Midbrain (tissue), 1 donor: ENCODE measurements at places on chromosomes 7 and 10.
A peak's percentile ranks its signal among the peaks of the same experiment; 100 is the strongest.

DNA sequence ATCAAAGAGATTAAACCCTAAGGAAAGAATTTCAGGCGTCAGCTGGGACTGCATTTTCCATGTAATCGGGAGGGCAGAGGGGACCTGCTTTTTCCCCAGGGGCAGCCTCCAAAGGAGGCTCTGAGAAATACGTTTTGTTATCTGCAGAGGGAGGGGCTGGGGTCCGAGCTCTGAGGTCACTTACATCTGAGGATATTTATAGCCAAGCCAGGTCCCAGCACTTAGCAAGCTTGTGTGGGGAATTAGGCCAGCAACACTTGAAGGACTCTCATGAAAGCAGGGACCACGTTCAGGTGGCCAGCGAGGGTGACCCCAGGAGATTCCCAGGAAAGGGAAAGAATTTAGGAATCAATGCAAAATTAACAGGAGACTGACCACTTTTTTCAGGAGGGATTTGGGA, 20.6 kb upstream of the GDI2 start:
- DNase-seq, result no peak

- no peak for DNase-seq
Observed at GRCh38 chr10:24533981-24534380, 189.7 kb downstream of the ARHGAP21 start.

DNA sequence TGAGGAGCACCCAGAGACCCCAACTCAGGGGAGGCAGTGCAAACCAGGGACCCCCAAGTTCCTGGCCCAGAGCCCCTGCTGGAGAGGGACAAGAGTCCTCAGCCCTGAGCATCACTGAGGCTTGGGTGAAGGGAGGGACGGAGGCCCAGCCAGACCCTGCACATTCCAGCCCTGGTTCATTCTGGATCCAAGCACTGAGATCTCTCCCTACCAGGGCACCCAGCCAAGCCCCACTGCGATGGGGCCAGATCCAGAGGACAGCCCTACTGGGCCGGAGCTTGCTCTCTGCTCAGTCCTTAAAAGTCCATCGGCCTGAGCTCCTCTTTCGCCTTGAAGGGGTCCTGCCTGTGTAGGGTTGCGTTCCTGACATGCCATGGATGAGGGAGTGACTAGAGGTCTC, 40.5 kb upstream of the RABGEF1 start:
- DNase-seq, result peak; percentile 12

DNA sequence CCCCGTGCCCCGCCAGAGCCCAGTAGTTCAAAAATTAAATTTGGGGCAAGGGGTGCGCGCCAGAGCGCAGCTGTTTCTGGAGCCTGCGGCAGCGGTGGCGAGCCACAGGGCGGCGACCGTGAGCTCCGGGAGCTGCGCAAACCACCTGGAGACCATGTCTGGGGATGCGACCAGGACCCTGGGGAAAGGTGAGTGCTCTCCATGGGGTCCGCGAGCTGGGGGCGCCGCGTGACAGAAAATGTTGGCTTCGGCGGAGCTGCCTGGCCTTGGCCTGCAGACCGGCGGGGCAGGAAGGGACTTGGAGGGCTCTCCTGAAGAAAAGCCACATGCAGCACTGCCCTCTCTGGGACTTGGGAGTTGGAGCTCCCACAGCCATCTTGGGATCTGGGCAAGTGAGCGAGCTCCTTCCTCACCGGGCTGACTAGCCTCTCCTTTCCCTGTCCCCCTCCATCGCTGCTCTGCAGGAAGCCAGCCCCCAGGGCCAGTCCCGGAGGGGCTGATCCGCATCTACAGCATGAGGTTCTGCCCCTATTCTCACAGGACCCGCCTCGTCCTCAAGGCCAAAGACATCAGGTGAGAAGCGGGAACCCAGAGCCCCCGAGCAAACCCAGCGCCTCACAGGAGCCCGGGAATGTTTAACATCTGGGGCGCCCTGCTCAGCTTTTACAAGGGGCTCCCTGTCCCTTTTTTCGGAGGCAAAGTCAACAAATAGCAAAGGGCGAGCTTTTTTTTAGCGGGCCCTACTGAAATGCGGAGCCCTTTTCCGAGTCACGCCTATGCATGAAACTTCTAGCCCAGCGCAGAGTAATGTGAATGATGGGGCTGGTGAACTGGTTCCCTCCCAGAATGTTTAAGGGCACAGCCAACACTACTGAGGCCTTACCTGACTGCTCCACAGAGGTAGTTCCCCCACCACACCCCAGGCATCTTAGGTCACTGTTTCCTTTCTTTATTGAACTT, 6.1 kb downstream of the GSTO2 start:
- no peak for DNase-seq

DNA sequence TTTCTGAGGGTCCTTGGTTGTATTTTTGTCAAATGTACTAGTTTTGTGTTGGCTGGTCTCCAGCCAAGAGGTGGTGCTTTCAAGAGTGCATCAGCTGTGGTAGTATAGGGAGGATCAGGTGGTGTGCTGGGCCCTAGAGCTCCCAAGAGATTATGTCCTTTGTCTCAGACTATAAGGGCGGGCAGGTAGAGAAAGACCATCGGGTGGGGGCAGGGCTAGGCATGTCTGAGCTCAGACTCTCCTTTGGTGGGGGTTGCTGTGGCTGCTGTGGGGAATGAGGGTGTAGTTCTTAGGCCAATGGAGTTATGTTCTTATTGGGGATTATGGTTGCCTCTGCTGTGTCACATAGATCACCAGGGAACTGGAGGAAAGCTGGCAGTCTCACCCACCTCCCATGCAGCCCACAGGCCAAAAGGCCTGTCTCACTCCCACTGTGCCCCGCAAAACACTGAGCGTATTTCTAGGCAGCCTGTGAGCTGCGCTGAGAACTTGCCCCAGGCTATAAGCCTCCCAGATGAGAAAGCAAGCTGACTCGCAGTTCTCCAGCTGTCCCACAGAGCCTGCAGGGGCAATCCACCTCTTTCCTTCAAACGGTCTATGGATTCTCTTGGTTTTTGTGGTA, 1066.7 kb downstream of the GRM8 start:
- DNase-seq, result no peak

DNA sequence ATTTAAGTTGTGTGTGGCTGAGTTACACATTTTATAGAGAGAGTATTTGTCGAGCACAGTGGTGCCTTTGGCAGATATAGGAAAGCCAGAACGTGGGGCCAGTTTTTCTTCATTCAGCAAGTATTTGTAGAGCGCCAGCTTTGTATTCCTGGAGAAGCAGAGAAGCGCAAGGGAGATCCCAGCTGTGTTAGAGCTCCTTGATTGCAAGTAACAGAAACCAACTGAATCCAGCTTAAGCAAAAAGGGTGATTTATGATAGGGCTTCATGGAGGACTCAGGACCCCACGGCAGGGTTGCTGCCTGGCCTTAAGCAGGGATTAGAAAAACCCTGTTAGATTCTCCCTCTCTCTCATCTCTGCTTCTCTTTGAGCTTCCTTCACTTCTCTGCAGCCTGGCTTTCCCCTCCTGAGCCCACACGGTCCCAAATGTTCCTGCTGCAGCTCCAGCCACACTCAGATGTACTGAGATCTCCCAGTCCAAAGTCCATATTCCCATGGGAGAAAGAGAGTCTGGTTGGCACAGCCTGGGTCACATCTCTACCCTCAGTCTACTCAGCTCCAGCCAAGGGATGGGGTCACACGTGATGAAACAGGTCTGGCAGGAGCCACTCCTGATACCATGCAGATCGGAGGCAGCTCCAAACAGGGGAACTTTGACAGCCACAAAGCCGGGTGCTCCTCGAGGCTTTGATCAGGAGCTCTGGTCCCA, 16.7 kb downstream of the UBTD1 start:
- no peak for DNase-seq

DNA sequence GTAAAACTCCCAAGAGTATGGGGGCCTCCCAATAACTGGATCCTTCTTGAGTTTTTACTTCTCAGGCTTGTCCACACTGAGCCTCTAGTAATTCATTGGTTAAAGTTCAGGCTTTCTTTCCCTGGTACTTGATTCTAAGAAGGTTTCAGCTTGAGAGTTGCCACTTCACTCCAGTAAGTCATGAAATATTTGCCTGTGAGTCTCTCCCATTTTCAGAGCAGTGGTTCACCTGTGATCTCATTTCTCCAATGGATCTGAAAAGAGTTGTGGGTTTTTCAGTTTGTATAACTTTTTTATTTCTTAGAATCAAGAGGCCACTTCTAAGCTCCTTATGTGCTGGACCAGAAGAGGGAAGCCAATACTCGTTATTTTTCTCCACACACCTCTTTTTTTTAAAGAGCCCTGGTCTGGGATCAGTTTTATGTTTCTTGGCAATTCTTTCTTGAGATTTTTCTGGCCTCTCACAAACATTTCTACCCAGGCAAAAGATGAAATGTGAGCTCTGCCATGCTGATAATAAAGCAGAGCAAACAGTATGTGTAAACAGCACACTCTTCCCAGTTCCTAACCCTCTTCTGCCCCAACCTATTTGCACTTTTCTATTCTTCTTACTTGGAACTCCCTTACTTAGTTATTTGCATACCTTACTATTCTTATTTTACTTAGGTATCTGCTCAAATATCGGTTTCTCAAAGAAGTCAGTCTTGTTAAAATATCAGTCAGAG, 983.4 kb downstream of the CCSER2 start:
- DNase-seq, result no peak

DNA sequence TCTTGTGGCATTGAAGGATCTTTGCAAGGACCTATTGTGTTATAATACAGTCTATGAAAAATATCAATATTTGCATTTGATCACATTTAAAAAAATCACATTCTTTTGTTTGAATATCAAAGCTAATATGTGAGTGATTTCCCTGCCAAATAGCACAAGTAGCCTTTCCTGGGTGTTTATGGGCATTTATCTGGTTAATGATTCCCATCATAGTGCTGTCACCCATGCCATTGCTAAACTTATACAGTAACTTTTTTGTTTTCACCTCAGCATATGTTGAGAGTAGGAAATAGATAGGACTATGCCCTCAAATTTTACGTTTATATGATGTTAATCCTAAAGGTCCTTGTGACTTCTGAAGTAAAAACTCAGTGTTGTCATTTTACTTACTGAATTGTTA, 136.9 kb downstream of the CFTR start:
- DNase-seq, result no peak

- DNase-seq, result peak; percentile 32
Observed at GRCh38 chr7:40826411-40827221, 691.8 kb downstream of the SUGCT start.

DNA sequence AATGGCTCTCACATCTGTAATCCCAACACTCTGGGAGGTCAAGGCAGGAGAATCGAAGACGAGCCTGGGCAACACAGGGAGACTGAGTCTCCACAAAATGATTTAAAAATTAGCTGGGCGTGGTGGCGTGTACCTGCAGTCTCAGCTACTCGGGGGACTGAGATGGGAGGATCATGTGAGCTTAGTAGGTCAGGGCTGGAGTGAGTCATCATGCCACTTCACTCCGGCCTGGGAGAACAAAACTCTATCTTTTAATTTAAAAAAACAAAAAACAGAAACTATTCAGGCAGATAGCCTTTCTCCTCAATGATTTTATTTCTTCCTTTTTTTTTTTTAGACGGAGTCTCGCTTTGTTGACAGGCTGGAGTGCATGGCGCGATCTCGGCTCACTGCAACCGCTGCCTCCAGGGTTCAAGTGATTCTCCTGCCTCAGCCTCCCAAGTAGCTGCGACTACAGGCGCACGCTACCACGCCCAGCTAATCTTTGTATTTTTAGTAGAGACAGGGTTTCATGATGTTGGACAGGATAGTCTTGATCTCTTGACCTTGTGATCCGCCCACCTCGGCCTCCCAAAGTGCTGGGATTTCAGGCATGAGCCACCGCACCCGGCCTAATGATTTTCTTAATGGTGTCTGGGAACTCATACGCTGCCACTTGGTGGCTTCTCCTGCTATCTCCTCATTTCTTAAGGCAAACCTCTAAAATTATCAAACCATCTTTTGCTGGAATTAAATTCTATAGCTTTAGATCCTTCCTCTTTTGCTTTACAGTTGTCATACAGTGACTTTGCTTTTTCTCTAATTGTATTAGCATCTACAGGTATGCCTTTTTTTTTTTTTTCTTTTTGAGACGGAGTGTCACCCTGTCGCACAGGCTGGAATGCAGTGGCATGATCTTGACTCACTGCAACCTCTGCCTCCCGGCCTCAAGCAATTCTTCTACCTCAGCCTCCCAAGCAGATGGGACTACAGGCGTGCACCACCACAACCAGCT, 22.9 kb downstream of the SRPK2 start:
- no peak for DNase-seq

DNA sequence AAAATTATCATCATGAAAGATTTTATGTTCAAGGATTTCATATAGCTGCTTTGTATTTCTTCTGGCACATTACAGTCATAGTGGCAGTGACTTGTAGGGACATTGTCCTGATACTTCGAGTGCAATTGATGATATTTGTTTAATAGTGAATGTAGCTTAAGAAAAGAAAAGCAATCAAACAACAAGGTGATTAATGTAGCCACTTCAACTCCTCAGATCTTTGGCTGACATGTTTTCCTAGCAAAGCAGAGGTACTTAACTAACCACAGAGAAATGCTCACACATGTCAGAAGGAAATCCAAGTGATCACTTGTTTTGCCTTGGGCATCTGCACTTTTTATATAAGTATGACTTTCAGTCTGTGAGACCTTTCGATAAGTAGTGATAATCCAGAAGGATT, 470.3 kb downstream of the AUTS2 start:
- DNase-seq, result no peak

- no peak for DNase-seq
Observed at GRCh38 chr7:114631249-114631822, 216.7 kb downstream of the FOXP2 start.

DNA sequence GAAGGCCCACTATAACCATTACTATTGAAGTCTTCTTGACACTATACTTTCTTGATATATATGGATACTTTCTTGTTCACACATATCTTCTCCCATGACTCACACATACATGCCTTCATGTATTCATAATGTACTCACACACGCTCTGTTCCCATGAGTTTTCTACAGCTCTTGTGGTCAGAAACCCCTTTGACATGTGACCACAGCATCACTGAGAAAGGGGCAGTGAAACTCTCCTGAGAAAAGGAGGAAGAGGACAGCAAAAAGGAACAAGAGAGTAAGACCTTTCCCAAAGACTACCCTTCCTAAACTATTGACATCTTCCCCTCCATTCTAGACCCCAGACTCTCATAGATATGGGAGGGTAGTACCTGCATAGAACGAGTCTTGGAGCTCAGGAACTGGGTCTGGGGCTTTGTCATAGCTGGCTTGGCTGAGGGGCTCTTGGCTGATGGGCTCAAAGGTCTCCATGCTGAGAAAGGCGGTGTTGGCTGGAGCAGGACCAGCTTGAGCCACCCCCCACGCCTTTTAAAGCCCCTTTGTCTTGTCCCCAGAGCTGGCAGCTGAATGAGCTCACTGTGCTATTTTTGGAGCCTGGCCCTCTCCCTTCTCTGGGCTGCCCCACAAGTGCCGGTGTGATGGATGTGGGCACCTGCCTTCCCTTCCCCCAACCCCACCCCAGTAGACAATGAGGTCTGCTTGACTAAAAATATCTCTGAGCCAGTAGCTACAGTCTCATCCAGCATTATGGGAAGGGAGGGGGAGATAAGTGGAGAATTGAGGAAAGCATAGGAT, 5.1 kb downstream of the SYNPO2L start:
- peak; percentile 9 for DNase-seq
